ENCODE measurements at places on chromosomes 2 and 18.

DNA sequence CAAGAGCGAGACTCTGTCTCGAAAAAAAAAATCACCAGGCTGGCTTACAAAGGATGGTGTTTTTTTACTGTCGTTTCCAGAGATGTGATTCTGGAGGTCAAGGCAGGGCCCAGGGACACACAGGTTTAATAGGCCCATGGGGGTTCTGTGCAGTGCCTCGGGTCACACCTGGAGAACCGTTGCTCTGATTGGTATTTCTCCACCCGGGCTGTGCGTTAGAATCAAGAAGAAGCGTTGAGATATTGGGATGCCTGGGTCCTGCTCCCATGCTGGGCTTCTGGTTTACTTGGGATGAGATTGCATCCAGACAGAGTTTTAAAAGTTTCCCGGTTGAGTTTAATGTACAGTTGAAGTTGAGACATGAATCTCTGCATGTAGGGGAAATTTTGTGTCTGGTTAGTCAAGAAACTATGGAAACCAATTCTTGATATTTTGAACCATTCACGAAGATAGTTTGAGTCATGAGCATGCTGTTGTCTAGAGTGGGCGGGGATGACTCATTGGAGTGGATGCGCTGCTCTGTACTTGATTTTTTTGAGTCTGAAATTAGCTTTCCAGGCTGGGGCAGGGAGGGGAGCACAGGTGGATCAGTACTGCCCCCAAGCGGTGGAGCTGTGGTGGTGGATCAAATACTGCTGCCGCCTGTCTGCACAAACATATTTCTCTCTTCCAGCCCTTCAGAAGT, 50.1 kb downstream of the GREB1 start:
- peak; percentile 29 for DNase-seq

DNA sequence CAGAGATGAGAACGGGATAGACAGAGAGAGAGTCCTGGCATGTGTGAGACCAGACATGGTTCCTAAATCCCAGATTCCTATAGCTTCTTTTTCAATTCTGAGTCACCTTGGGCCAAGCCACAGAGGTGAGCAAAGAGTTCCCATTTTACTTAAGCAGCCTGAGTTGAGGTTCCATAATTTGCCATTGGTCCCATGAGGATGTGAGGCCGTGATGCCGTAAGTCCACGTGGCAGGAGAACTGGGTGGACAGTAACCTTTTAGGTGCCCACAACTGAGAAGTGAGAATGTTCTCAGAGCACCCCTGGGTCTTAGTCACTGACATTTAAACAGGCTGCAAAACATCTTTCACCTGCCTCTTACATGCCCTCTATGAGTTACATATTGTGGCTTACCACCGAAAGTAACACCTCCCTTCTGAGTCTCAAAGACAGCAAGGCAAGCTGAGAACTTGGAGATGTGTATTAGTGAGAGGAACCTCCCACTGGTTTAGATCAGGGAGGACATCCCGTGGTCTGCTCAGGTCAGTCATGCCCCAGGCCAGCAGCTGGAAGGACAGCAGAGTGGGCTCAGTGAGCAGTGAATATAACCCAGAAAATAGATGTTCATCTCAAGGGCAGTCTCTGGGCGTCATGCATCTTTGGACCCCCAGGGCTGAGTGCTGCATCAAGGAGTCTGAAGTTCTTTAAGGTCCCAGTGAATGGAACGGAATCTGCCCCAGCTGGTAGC, 127.9 kb upstream of the LGALSL start:
- DNase-seq = peak; percentile 19

- DNase-seq = no peak
Measured at GRCh38 chr2:132038179-132038882, 123.4 kb downstream of the ANKRD30BL start.

GRCh38 chr2:156445296-156446220, 9.4 kb downstream of the GPD2 start:
- DNase-seq = no peak

DNA sequence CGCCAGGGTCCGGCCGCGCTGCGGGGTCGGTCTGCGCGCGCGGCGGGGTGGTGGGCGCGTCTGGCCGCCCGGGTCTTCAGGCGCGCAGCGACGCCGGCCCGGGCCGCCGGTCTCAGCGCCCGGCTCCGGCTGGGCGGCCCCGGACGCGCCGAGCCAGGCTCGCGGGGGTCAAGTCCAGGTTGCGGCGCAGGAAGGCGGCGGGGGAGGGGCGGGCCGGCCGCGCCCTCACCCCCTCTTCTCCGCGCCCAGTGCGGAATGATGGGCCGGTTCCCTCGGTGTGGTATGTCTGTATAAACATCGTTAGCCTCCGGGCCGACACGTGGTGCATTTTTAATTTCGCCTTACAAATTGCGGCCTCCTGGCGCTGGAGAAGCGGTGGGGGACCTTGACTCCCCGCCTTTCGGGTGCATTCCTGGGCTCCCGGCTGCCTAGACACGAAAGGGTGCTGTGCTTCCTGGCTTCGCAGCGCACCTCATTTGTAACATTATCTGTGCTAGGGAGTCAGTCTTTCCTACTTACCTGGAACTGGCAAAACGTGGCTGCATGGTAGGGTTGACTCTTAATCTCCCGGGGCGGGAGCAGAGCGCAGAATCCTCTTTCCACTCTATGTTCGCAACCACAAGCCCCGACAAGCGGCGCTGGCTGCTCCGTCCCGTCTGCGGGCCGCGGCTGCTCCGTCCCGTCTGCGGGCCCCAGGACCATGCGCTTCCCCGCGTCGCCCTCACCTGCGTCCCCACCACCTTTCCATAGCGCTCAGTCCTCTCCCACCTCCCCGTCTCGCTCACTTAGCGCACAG, 69.0 kb downstream of the CTAGE1 start:
- DNase-seq = no peak

DNA sequence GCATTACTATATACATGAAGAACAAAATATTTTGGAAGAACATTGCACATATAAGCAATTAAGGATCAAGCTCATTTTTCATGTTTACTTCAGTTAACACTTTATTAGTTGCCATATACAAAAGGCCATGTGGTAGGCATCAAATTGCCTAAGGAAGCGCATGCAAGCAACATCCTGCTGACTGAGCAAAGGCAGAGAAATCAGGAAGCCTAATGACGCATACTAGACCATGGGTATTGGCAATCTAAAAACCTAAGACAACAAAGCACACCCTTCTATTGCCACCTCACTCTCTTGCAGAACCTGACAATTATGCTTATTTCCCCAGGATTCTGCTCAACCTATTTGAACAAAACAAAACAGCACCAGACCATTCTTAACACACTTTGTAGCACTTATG, 171.9 kb downstream of the STK39 start:
- no peak for DNase-seq

Data from stimulated activated CD8-positive, alpha-beta memory T cell treated with anti-CD3 and anti-CD28 coated beads, Interleukin-4, amount 100 ng/mL, for 1 hour (primary cell).